AG08396 (cell line): ENCODE measurements at places on chromosomes 11 and 22.

DNA sequence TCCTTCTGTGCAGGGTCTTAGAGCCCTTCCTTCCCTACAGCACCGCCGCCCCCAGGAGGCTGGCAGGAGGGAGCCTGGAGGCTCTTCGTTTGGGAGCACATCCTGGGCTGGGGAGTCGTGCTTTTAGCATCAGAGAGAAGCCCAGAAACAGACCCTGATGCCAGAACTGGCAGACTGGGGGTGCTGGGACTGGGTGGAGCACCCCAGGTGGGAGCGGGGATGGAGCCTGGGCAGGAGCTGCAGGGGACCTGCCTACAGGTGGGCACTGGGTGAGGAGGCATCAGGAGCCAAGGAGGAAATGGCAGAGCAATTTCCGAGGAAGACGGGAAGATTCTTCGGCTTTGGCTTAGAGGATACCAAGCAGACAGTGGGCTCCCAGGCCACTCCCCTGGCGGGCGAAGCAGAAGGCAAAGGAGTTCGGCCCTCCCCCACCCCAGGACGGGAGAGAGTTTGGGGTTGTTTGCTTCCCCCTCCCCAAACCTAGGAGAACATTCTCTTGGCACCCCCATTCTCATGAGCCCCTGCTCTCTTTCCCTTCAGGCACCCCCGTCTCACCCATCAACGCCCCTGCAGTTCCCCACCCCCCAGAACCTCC lies 1.1 kb downstream of the SYT7 start:
- no peak for DNase-seq

GRCh38 chr11:67347964-67348749 lies 5.2 kb downstream of the POLD4 start:
- no peak for DNase-seq

DNA sequence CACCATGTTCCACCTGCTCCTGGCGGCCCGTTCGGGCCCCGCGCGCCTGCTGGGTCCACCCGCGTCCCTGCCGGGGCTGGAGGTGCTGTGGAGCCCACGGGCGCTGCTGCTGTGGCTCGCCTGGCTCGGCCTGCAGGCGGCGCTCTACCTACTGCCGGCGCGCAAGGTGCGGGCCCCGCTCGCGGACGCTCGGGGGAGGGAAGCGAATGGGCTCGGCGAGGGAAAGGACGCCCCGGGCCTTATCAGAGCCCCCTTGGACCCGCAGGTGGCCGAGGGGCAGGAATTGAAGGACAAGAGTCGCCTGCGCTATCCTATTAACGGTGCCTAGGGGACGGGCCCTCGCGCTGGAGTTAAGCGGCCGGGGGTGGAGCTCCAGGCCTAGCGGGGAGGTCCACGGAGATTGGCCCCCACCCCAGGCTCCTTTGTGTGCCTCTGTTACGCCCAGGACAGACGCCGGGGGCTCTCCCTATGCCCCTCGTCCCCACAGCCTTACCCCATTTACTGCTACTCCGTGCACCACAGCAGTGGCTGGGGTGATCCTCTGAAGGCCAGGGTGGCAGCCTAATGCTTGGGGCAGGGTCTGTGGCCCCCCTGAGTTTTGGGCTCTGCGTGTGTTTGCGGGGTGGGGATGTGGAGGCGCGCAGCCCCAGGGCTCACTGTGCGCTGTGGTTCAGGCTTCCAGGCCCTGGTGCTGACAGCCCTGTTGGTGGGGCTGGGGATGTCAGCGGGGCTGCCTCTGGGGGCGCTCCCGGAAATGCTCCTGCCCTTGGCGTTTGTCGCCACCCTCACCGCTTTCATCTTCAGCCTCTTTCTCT lies 1.1 kb downstream of the TM7SF2 start:
- DNase-seq: peak; percentile 80

- DNase-seq: no peak
Measured at GRCh38 chr11:117950301-117950700, 21.1 kb upstream of the TMPRSS13 start.

DNA sequence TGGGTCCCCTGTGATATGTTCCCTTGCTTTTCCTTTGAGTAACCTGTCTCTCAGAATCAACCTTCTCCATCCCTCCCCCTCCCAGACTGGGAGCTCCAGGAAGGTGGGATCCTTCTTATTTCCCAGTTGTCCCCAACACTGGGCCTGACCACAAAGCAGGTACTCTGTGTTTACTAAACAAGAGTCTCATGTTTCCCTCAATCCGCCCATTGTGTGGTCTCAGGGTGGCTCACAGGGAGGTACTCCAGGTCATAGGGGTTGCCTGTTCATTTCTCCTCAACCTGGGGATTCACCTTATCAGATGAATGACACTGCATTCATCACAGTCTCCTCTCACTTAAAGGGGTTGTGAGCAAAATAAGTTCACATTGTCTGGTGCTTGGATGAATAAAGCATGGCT lies 26.4 kb upstream of the NAV2 start:
- no peak for DNase-seq

DNA sequence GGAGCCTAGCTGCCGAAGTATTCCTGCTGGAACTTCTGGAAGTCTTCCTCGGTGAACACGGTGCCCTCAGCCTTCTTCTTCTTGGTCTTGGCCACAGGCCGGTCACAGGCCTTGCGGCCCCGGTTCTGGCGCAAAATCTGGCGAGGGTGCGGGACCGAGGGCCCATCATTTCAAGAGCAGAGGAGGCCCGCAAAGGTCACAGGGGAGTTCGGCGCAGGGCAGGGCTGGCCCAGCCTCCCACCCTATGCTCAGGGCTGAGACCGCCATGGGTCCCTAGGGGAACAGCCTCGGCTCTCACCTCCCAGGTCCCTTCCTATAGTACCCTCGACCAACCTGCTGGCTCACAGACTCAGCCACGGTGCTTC lies 3.1 kb downstream of the RPS19BP1 start:
- DNase-seq: no peak

GRCh38 chr11:69400140-69400539 lies 81.3 kb upstream of the LINC01488 start:
- no peak for DNase-seq

GRCh38 chr11:105937331-105937730 lies 84.7 kb downstream of the MSANTD4 start:
- DNase-seq: peak; percentile 20
